Aorta (tissue), 5 donors: ENCODE measurements at places on chromosomes 12 and 14.

- DNase-seq, result no peak
Measured at GRCh38 chr12:98955284-98955683, 310.2 kb downstream of the APAF1 start.

DNA sequence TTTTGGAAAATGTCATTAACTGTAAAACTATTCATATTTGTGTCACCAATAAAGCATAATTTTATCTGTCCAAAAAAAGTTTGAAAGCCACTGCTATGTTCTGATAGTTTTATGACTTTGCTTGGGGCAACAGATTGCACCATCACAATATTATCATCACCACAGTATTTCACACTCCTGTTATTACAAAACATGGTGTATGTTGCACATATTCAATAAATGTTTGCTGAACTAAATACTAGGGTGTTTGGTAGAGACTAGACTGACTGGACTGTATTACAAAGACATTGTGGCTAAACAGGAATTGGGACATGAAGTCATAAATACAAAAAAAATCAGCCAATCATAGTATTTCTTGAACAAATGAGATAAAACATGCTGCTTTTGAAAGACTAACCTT lies 55.1 kb downstream of the PAWR start:
- no peak for DNase-seq

GRCh38 chr12:14239935-14240872 lies 125.3 kb upstream of the ATF7IP start:
- no peak for DNase-seq

DNA sequence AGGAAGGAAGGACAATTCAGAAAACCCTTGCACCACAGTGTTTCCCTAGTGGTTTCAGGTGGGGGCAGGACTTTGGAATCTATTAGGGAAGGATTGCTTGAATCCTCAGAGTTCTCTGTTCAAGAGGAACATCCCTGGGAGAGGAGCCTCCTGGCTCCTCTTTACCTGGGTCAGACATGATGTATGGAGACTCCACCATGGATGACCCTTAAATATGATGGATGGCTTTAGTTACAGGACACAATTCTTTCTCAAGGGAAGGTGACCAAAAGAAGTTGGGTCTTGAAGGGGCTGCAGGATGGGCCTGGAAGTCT lies 396.6 kb downstream of the NRXN3 start:
- DNase-seq, result no peak

GRCh38 chr14:76761136-76761959 lies at the start of gene VASH1:
TSS of gene VASH1 (plus strand) at chr14:76761468. CDS start at chr14:76762822, 1,354 bp downstream.
- DNase-seq, result peak; percentile 83

DNA sequence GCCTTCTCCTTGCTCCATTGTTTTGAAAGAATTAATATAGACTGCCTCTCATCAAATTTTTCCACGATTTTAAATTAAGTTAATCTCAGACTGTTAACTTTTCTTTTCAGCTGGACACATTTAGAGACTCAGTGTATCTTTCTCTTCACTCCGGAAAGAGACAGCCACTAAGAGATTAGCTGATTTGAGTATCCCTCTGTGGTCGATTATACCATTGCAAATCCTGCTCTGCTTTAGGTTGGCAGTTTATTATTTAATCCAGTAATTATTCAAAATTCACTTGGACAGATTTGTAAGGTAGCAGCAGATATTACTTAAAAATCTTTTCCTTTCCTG lies 588 bp upstream of the TWF1 start:
- DNase-seq, result no peak

DNA sequence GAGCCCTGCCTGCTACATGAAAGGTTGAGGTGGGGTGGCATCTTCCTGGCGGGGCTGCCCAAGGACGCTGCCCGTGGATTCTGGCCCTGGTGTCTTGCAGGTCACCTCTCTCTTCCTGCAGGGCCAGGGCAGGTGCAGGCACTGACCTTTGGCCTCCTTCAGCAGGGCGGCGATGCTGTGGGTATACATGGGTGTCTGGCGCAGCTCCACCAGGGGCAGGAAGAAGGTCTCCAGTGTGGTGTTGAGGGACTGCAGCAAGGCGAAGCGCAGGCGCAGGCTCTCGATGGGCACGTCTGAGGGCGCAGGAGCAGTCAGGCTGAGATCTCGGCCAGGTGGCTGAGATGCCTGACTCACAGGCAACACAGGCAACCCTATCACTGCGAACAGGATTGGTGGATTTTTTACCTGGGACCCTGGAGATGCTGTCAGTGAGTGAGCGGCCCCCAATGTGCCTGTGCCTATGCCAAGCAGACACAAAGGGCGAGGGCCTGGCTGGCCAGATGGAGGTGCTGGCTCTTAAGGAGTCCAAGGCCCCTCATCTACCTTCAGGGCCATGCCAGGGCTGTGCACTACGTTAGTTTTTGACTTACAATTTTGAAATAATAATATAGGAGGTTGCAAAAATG lies 45.7 kb downstream of the TRAFD1 start:
- peak; percentile 69 for DNase-seq

DNA sequence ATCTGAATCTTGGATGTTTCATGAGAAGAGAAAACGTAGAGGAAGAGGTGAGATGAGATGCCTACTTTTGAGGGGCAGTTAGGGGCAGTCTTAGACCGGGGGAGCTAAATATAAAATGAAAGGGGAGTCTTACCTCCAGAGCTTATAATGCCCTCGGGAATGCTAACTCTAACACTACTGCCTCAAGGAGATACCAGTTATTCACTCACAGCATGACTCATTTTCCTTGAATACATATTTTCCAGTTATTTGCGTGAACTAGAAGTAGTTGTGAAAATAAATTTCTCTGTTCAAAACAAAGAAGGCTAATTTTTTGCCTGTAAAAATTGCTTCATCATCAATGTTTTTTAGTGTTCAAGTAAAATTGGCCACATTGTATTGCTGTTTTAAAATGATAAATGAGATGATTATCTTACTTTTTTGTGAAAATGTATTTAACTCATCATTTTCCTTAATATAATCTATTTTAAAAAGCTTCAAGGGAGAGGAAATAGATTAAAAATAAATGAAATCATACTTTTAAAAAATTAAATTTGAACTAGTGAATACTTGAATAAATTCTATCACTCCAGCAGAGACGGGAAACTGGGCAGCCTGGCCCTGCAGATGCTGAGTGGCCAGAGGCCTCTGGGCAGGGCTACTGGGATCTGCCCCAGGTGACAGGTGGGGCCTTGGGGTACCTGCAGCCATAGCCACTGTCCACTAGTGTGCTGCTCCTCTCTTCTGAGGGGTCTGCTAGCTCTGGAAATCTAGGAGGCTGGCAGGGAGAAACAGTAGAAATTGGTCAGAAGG lies 339.3 kb downstream of the EGLN3 start:
- no peak for DNase-seq

DNA sequence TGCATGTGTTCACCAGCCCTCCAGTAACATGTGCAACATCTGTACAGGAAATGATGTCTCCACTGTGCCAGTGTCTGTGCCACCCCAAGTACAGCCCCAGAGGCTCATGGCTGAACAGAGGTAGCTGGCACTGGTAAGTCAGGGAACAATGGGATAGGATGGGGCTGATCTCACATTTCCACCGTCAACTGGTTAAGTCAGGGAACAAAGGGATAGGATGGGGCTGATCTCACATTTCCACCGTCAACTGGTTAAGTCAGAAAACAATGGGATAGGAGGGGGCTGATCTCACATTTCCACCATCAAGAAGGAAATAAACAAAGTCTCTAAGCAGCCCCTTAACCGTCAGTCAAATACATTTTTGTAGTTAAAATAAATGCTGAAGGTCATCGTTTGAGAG lies 246.6 kb downstream of the TMEM132D start:
- DNase-seq, result no peak

DNA sequence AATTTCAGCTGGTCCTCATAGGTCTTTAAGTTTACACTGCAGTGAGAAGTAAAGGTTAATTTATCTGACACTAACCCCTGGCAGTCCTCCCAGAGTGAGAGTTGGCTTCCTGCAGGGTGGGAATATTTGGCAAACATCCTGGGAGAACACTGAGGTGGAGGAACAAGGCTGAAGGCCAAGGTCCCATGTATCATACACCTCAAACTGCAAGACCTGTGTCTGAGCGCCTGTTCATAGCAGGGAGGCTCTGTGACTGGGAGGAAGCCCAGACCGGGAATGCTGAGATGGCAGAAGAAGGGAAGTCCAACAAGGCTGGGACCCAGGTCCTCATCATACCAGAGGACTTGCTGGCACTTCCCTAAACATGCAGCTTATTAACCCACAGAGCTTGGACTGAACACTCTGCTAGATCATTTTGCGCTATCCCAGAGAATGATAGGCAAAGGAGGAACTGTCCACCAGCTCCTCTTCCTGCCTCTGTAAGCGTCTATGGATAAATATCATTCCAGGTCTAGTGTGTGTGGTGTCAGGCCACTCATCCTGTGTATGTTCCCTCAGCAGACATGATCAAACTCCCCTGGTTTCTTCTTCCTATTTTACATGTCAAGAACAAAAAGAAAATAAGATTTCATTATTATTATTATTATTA lies 199.6 kb upstream of the CNOT2 start:
- no peak for DNase-seq
